ENCODE measurements at places on chromosomes 11 and 22.

DNA sequence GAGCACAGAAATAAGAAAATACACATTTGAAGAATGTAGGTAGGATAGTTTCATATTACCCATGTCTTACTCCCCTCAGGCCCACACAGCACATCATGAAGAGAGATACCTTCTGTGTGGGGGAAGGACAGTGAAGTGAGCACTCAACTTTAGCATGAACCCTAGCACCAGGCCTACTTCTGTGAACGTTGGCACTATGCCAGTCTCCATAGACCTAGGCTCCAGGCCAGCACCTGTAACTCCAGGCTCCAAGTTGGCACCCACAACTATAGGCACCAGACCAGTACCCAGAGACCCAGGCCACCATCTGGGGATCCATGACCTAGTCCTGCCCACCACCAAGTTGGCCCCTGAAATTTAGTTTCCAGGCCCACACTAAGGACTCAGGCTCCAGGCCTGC lies 410.9 kb downstream of the INSC start:
- DNase-seq: no peak

GRCh38 chr22:19793661-19794310 lies 33.2 kb downstream of the TBX1 start:
- DNase-seq: no peak

GRCh38 chr11:125141178-125141577 lies 23.4 kb upstream of the PKNOX2 start:
- DNase-seq: no peak

DNA sequence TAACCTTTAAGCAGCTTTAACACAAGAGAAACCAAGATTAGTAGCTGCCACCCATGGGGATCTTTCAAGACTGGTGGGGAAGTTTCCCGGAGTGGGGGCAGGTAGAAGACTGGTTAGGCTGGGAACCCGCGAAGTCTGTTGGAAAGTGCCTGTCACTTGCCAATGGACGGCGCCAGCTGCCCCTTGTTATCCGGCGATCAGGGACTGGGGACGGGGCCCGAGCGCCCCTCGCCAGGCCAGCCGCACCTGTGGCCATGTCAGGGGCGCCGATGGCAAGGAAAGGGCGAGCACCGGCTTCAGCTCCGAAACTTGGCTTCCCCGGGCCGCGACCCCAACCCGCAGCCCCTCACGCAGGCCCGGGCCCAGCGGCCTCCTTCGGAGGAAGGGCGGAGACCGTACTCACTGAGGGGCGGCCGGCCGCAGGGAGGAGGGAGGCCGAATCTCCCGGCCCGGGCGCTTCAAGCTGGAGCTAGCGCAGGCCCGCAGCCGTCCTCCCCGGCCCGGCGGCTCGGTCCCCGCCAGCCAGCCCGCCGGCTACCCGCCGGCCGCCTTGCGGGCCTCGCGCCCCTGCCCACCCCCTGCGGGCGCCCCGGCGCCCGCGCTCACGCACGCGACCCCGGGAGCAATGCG lies 539 bp downstream of the EIF4ENIF1 start:
- DNase-seq: no peak

- no peak for DNase-seq
Observed at GRCh38 chr11:102120437-102120973, 10.3 kb downstream of the YAP1 start.

- DNase-seq: peak; percentile 64
Observed at GRCh38 chr11:73334384-73335203, 26.5 kb downstream of the ARHGEF17 start.

- DNase-seq: no peak
Observed at GRCh38 chr11:74265256-74265655, 46.2 kb downstream of the P4HA3 start.

DNA sequence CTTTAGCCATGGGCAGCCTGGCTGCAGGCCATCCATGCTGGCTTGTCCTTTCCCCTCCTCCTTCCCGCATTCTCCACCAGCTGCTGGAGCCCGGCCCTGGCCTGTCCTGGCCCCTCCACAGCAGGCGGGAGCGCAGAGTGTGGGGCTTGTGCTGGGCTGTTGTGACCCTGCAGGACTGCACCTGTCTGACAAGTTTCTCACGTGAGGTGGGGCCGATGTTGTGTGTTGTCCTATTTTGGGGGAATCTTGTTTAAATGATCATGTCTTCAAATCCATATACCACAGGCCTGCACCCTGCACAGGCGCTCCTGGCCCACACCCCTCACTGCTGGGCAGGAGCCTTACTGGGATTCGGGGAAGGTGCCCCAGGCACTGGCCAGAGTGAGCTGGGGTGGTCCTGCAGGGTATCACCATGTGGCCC lies 30.4 kb downstream of the TBC1D22A start:
- no peak for DNase-seq

DNA sequence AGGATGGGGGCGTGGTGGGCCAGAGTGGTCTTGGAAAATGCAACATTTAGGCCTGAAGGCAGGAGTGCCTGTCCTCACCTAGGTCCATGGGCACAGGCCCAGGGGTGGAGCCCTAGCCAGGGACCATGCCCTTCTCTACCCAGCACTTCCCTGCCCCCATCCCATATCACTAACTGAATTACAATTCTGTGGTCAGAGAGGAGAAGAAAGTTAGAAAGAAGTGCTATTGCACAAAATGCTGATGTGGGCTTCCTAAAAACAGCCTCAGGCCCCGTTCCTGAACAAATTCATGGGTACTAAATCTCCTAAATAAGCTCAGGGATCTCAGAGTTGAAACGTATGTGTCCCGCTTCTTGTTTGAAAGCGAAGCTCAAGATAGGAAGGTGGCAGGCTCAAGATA lies 3.5 kb upstream of the ASRGL1 start:
- no peak for DNase-seq

- DNase-seq: peak; percentile 57
Observed at GRCh38 chr22:36659762-36660509, 43.6 kb downstream of the CACNG2 start.

GRCh38 chr22:42039271-42039670 lies 31.3 kb downstream of the NAGA start:
- DNase-seq: no peak

- no peak for DNase-seq
Observed at GRCh38 chr11:129709801-129710398, 105.7 kb upstream of the TMEM45B start.

GRCh38 chr22:29259253-29259899 lies 8.4 kb downstream of the RHBDD3 start:
- DNase-seq: no peak

GRCh38 chr11:131411636-131412035 lies 41.2 kb downstream of the NTM start:
- DNase-seq: no peak

DNA sequence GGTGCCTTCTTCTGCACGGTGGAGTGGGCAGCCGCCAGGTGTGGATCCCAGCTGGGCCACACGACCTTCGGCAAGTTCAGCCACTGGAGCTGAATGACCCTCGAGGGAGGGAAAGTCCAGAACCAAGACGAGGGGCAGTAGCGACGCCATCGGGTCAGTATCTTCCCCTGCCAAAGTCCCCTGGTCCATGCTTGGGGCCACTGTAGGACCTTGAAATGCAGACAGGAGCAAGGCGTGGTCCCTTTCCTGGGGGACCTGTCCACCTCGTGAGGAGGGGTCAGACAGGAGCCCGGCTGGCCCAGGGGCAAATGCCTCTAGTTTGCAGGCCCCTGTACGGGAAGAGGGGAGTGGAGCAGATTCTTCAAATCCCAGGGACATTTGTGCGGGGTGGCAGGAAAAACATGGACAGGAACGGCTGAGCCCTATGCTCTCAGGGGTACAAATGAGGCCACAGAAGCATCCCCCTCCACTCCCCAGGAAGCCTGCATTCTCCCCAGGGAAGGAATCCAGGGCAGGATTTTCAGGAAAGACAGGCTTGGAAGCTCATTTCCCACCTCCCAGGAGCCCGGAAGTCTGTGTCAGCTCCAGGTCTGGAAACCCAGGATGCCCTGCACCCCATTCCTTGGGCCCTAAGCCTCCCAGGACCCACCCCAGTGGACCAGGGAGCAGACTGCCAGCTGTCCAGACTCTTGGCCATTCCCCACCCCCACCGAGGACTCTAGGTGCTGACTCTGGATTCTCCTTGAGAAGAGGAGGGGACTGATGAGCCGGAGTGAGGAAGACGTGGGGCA lies 6.6 kb downstream of the SHANK2 start:
- no peak for DNase-seq

- DNase-seq: no peak
Observed at GRCh38 chr11:81874635-81875034, 859.0 kb downstream of the FAM181B start.

- DNase-seq: no peak
Observed at GRCh38 chr11:132033051-132033450, 662.6 kb downstream of the NTM start.

- no peak for DNase-seq
Observed at GRCh38 chr11:61477727-61478148, 30.8 kb upstream of the LRRC10B start.

DNA sequence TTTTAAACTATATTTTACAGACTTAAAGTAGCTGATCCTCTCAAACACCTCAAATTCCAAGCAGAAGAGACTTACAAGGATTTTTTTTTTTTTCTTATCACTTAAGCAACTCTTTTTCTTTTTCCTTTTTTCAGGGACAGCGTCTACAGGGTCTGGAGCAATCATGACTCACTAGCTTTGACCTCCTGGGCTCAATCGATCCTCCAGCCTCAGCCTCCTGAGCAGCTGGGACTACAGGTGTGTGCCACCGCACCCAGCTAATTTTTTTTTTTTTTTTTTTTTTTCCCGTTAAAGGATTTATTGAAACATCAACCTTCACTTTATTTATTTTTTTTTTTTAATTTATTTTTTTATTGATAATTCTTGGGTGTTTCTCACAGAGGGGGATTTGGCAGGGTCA lies 4.5 kb upstream of the MACROD1 start:
- DNase-seq: no peak

DNA sequence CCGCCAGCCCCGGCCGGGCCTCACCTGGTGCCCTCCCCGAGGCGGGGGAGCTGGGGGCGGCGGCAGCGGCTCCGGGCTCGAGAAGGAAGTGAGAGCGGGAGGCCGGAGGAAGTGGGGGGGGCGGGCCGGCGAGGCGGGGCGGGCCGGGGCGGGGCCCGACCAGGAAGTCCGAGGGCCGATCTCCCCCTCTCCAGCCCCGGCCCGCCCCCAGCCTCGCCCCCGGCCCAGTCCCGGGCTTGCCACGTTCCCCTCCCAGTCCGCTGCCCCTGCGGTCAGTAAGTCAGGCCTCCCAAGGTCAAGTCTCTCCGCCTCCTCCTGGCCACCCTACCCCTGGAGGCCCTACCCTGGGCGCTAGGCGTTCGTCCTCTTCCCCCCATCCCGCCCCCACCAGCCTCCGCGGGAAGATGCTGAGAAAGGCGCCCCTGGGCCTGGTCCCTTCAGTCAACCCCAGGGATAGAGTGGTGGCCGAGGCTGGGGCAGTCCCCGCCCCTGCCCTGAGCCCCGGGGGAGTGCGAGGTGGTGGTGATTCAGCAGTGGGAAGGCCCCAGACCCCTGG lies at the start of gene RHOG:
TSS of gene RHOG (minus strand) at position 90 of the 556 bp plus-strand sequence. CDS start 12,821 bp downstream, outside the sequence.
- DNase-seq: peak; percentile 20

DNA sequence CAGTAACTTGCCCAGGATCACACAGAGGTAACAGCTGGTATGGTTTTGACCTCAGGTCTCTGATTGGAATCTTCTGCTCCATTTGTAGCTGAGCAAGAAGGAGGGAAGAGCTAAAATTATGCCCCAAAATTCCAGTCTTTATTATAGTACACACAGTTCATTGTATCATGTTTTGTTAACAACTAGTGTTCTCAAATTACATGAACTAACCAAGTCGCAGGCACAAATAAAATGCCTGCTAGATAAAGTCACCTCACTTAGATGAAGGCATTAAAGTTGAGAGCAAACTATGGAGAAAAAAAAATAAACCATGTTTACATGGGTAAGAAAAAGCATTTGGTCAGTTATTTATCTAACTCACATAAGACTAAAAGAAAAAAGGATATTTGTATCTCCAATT lies 58.8 kb downstream of the PDGFD start:
- DNase-seq: no peak

GRCh38 chr22:21642584-21643448 lies 714 bp downstream of the SDF2L1 start:
- no peak for DNase-seq

- no peak for DNase-seq
Observed at GRCh38 chr11:11672789-11673188, 51.0 kb upstream of the GALNT18 start.

DNA sequence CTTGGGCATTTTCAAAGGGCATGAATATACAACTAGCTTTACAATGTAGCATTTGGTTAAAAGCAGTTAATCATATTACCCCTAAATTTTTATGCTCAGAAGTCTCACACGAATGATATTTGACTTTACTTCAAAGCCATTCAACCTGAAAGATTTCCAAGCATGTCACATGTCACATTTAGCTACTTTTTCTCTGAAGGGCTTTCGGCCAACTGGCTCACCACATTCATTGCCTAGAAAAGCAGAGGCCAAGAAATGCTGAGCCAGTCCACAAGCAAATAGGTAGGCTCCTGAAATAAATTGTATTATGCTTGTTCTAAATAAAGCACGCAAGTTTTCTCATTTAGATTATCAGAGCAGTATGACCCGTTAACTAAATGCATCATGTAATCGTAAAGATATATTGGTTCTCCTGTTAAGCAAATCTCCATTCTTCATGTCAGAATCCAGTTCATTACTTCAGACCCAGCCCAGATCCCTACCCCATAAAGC lies 30.6 kb downstream of the PAX6 start:
- DNase-seq: no peak

DNA sequence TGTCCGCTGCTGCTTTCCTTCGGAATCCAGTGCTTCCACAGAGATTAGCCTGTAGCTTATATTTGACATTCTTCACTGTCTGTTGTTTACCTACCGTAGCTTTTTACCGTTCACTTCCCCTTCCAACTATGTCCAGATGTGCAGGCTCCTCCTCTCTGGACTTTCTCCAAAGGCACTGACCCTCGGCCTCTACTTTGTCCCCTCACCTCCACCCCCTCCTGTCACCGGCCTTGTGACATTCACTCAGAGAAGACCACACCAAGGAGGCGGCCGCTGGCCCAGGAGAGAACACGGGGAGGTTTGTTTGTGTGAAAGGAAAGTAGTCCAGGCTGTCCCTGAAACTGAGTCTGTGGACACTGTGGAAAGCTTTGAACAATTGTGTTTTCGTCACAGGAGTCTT lies 15.4 kb upstream of the ST14 start:
- DNase-seq: no peak

DNA sequence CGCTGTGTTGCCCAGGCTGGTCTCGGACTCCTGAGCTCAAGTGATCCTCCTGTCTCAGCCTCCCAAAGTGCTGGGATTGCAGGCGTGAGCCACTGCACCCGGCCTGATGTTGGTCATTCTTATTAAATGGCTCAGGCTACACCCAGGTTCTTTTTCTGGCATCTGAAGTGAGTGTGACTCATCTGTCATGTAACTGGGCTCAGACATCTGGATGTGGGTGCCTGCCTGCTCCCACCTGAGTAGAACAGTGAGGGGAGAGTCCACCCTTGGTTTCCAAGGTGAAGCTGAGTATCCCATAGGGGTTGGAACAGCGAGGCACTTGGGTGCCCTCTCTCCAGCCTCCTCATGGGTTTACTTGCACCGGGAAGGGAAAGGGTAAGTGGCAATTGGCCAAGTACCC lies 36.7 kb upstream of the EIF3D start:
- no peak for DNase-seq

DNA sequence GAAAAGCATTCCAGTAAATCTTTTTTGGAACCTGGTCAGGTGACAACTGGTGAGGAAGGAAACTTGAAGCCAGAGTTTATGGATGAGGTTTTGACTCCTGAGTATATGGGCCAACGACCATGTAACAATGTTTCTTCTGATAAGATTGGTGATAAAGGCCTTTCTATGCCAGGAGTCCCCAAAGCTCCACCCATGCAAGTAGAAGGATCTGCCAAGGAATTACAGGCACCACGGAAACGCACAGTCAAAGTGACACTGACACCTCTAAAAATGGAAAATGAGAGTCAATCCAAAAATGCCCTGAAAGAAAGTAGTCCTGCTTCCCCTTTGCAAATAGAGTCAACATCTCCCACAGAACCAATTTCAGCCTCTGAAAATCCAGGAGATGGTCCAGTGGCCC lies 24.1 kb upstream of the TTC36 start:
- DNase-seq: no peak

Measured in pulmonary artery endothelial cell (primary cell).